ENCODE measurements at places on chromosomes 1 and 21.

- no peak for DNase-seq
Observed at GRCh38 chr1:168520052-168520751, 23.6 kb downstream of the XCL2 start.

DNA sequence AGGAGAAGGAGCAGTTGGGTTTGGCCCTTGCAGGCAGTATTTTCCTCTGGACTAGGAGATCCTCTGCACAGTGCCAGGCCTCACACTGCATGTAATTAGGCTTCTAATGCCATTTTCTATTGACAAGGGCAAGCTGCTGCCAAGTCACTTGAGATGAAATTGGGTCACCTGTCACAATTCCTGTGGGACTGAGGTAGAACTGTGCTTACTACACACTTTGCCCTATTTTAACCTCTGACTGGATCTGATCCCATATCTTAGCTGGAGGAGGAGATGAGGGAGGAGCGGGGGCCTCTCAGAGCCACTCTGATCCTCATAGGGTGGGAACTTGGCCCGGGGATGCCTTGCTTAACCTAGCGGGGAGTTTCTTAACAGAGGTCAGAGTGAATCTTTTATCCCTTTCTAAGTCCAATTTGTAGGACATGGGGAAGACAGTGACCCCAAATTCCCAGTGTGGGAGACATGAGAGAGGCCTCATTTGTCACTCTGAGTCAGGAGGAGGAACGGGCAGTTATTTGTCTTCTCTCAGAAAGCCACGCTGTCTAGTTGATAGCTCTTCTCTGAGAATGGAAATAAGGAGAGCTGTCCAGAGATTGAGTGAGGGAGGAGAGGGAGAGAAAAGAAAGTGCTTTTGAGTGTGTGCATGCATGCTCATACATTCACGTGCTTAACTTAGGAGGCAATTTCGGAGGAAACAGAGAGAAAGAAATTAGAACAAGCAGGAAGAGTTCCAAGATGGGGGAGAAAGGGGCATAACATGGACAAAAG, 121.3 kb downstream of the CACNA1E start:
- no peak for DNase-seq

GRCh38 chr1:239363930-239364329, 22.4 kb upstream of the CHRM3 start:
- DNase-seq, result no peak

DNA sequence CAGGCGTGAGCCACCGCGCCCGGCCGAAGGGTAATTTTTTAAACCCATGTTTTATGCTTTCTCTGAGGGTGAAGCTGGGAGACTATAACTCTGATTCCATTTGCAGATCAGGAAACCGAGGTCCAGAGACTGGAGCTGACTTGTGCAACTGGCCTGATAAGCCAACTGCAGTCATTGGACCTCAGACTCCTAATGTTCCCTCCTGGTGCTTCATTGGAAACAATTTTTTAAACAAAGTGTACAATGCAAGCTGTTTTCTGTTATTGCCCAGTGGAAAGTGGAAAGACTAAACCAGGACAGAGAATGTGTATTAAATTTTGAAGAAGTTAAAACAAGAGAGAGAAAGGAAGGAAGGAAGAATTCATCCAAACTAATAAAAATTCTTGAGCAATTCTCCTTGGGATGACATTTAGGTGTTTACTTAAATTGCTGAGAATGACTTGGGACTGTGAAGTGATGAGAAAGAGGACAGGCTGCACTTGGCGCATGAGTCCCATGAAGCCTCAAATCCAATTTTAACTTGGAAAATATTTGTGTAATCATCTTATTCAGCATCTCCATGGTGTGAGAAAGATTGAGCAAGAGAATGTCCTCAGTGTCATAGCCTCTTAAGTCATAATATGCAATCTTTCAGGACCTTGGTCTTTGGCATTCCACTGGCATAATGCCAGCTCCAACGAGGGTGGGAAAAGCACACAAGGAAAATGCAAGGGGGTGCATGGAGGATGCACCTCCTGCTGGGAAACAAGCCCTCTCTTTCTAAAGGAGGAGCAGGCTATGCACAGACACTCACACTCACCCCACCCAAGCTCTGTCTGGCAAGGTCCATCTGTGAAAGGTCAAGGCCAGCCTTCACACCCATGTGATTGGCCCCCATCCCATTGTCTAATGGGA, 342.0 kb downstream of the SIPA1L2 start:
- no peak for DNase-seq

DNA sequence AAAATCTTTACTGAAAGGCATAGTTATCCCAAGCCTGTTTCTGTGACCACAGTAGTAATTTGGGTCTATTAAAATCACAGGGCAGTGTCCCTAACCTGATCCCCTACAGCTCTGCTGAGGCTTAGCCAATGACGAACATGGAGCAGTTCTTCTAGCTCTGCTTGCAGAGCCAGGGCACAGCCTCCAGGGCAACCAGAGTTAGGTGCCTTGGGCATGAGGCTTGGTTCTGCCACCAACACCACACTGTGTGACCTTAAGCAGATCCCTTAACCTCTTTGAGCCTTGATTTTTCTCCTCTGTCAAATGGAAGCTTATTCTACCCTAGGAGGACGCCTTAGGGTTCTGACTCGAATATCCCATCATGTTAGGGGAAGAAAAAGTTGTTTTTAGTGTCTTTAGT, 86.7 kb upstream of the TLR5 start:
- no peak for DNase-seq

DNA sequence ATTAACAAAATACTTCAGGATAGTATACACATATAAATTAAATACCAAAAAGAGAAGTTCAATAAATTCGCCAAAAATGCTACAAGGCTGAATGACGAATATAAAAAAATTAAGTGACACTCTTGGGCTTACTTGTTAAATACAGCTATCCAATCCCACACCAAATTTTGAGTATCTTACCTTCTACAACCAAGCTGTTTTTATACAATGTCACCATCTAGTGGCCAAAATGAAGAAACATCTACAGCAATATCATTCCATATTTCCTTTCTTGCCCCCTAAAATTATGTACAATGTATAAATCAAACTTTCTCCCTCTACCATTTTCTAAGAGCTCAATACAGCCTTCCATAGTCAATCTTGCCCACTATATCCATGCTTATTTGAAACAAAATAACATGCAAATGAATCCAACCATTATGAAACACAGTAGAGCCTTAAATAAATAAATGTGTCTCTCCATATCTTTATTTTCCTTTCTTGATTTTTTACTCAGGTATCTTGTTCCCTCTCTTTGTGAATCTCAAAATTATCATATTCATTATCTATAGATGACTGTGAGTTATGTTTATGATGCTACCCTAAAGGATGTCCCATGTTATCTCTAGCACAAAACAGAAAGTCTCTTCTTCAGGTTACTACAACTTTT, 86.3 kb downstream of the ACBD6 start:
- DNase-seq, result no peak

DNA sequence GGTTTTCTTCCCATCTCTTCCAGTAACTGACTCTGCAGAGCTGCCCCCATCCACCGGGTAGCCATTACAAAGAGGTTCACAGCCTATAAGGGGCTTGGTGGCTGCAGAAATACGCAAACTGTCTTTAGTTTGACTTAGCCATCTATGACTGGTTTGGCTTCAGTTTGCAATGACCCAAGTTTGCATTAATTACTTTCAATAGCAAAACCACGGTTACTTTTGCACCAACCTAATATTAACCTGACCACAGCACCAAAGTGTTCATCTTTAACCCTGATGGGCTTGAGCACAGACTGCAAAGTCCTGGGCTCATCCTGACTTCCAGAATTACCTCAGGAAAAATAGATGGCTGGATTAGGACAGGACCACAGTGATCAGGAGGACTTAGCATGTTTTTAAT, 2.2 kb upstream of the HAO2 start:
- DNase-seq, result no peak

DNA sequence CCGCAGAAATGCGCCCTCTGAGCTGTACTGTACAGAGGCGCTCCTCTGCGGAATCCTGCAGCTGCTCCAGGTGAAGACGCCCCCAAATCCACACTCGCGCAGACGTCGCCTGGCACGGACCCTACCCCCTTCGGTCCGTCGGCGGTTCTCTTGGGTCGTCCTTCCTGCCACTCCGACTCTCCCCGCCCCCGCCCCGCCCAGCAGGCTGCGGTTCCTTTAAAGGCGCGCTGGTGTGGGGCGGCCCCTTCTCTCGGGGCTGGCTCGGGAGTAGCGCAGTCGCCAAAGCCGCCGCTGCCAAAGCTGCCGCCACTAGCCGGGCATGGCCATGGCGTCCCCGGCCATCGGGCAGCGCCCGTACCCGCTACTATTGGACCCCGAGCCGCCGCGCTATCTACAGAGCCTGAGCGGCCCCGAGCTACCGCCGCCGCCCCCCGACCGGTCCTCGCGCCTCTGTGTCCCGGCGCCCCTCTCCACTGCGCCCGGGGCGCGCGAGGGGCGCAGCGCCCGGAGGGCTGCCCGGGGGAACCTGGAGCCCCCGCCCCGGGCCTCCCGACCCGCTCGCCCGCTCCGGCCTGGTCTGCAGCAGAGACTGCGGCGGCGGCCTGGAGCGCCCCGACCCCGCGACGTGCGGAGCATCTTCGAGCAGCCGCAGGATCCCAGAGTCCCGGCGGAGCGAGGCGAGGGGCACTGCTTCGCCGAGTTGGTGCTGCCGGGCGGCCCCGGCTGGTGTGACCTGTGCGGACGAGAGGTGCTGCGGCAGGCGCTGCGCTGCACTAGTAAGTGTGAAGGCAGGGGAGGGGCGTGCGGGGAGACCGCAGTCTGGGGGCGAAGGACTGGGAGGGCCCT, at the start of gene RASSF5:
RASSF5 (plus strand) TSS at position 248 of the 846 bp plus-strand sequence; CDS start at position 320, 72 bp downstream.
- no peak for DNase-seq

DNA sequence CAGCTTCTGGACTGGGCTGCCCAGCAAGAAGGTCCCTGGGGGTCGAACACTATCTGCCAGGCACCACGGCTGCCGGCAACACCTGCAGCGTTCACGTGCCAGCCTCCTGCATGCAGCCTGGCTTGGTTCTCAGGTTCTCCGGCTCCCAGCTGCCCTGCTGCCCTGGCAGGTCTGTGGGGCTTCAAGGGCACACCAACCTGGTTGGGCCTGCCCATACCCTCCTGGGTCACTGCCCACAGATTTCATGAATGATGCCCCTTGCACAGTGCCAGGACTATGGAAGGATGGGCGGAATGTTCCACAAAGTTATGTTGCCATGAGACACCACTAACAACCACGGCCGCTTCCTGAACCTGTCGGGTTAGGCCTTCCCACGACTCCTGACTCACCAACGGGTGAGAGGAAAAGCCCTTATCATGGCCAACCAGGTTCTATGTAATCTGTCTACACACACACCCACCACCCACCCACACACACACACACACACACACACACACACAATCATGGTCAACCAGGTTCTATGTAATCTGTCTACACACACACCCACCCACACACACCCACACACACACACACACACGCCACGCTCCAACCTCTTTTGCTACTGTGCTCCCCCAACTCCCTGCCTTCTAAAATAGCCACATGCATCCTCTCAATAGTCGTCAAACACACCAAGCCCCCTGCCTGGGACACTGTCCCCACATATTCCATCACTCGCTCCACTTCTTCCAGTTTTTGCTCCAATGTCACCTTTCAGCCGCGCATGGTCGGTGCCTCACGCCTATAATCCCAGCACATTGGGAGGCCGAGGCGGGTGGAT, 32.2 kb downstream of the HSPG2 start:
- DNase-seq, result no peak

DNA sequence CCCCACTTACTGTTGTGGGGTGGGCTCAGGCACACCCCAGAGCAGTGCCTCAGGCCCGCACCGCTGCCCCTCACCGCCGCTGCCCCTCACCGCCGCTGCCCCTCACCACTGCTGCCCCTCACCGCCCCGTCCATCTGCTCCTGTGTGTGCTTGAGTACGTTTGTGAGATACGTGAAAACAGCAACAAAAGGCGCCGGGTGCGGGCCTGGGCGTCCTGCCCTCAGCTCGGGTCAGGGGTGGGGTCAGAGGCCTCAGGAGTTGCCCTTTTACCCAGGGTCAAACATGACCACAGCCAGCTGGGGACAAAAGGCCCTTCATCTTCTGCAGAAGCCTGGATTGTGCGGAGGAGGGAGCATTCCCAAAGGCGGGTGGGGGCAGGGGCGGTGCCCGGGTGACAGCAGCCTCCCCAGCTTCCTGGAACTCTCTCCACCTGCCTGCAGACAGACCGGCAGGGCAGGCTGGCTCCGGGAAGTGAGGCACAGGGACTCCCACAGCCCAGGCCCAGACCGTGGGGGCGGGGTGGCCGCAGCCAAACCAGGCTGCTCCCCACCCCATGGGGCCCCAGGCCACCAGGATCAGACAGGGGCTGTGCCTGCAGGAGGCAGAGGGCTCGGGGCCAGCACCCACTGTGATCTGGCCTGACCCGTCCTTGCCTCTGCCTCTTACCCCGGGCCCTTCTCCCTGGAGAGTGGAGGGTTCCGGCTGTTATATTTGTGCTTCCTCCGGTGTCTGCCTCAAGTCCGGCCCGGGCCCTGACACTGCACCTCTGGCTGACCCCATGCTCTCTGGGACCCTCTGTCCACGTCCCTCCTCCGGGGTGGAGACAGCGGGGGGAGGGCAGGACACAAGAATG, 2.3 kb upstream of the VWA1 start:
- DNase-seq, result no peak

GRCh38 chr1:189616893-189617292, 860.8 kb downstream of the BRINP3 start:
- DNase-seq, result no peak

DNA sequence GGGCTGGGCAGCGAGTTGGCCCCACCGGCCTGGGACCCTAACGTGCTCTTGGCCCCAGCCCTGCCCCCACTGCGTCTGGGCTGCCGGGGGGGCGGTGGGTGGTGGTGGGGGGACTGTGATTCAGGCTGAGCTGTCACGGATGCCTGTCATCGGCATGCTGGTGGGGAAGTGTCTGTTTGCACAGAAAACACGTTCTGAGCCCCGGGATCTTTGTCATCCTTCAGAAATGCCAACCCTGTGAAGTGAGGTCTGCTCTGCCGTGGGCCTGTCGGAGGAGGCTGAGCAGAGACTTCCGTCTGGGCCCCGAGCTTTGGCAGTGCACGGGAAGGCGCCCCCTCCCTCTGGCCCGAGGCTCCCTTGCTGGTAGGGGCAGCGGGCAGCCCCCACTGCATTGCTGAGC, 24.3 kb upstream of the PLCH2 start:
- no peak for DNase-seq

DNA sequence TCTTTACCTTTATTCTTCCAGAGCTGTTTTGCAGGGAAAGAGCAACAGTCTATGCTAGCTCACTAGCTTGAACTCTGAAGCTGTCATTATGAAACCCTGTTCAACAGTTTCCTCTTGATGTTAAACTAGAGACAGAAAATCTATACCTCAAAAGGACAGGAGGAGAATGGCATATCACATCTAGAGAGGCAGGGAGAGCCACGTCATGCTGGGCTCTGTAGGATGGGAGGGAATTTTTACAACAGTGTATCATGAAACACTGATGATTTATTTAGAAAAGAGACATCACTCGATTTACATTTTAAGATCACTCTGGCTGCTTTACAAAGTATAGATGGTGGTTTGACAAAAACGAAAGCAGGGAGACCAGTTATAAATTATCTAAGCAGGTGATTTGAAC, 224.9 kb upstream of the COA6 start:
- no peak for DNase-seq
